ENCODE measurements at places on chromosomes 7 and 10. TPM values are rescaled to one million over a fixed set of nuclear protein-coding genes. Genes with fewer than 3 reads are reported as not detected.

Gene CALHM3
- total RNA-seq, result 0.17 TPM

Gene LRWD1
- total RNA-seq, result 14.7 TPM

Gene GPRIN2
- not detected for total RNA-seq

Gene MRPS17
- total RNA-seq, result 15.3 TPM

Gene TFR2
- 9.1 TPM for total RNA-seq

Gene TMEM196
- total RNA-seq, result not detected

DNA sequence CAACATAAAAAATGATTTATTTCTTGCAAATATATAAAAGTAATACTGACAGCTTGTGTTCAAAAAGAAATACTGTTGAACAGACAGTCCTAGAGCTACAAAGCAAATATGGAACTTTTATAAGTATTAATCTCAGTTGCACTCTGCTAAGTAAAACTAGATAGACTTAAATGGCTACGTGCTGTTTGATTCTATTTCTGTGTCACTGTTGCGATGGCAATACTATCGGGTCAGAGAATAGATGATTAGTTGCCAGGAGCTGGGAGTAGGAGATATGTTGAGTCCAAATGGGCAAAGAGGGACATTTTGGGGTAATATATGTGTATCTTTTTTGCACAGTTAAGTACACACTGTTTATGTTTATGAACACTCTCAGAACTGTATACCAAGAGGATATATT, 41.1 kb upstream of the VWDE start:
- no peaks in the 10 kb centered on the region for H3K36me3 ChIP-seq
- H3K4me3 ChIP-seq, result no peak overlapping the region
- H3K27me3 ChIP-seq, result peaks cover 15% of the 10 kb centered on the region
- no peaks in the 10 kb centered on the region for H3K4me1 ChIP-seq
- no peak overlapping the region for H3K27ac ChIP-seq
- DNase-seq, result no peak

DNA sequence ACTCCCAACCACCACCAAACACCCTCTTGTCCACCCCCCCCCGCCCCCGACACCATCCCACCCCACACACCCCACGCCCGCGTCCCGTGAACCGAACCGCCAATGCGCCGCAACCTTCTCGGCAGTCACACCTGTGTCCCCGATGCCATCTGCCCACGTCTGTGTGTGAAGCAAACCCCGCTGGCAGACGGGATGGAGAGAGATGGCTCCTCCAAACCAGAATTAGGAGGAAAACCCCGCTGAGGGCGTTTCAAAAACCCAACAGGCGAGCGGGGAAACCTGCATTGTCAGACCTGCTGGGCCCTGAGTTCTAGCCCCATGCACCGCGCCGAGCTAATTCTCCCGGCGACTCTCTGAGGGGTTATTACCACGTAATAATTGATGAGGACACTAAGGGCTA, 28.6 kb upstream of the KCNK18 start:
- peaks cover 12% of the 10 kb centered on the region for H3K4me1 ChIP-seq
- no peak overlapping the region for H3K27ac ChIP-seq
- H3K36me3 ChIP-seq, result no peaks in the 10 kb centered on the region

GRCh38 chr7:119571666-119572065, 701.3 kb upstream of the KCND2 start:
- H3K4me3 ChIP-seq, result no peak overlapping the region
- no peaks in the 10 kb centered on the region for H3K4me1 ChIP-seq
- no peak for DNase-seq
- H3K27me3 ChIP-seq, result no peaks in the 10 kb centered on the region

DNA sequence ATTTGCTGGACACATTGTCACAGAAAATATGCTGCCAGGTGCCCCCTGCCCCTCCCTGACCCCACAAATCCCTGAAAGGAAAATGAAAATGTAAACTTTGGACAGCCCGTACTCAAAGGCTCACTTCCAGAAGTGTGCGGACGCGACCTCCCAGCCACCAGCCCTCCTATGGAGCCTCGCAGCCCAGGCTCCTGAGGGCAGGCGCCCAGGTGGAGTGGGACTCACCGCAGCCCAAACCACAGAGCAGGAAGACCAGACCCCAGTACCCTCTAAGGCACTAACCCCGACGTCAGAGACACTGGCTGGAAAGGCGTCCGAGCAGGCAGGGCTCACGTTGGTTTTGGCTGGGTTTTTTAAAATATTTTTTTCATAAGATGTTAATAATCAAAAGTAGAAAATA, 57.3 kb downstream of the CSGALNACT2 start:
- peaks cover 1% of the 10 kb centered on the region for H3K36me3 ChIP-seq
- H3K4me3 ChIP-seq, result no peak overlapping the region
- H3K27me3 ChIP-seq, result no peaks in the 10 kb centered on the region
- no peak overlapping the region for H3K27ac ChIP-seq

DNA sequence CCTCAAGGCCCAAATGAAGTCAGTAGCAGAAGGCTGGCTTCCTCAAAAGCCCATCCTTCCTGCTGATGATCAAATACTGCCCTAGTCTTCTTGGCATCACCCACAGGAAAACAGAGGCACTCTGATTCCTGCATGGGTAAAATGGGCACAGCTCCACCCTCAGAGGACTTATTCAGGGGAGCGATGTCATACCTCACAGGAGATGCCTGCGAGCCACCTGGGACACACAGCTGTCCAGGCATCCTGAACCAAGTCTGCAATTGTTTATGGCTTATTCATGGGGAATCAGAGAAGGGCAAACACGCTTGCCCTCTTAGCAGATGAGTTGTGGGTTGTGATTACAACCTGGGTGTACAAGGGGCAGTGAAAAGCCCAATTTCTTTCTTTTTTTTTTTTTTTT, 22.0 kb upstream of the LMTK2 start:
- no peaks in the 10 kb centered on the region for H3K4me1 ChIP-seq
- no peaks in the 10 kb centered on the region for H3K27me3 ChIP-seq
- no peak for DNase-seq
- no peaks in the 10 kb centered on the region for H3K36me3 ChIP-seq
- H3K27ac ChIP-seq, result no peak overlapping the region
- H3K4me3 ChIP-seq, result no peak overlapping the region

Measured in activated naive CD8-positive, alpha-beta T cell treated with anti-CD3 and anti-CD28 coated beads, Interleukin-2, amount 10 ng/mL, durations not matched to agents 7 days and 5 days (primary cell).